ENCODE measurements at places on chromosomes 7 and 10. TPM values are rescaled to one million over a fixed set of nuclear protein-coding genes. Genes with fewer than 3 reads are reported as not detected.
A peak's percentile ranks its signal among the peaks of the same experiment; 100 is the strongest.

- DNase-seq: no peak
Observed at GRCh38 chr7:41415471-41416207, 287.3 kb downstream of the INHBA start.

DNA sequence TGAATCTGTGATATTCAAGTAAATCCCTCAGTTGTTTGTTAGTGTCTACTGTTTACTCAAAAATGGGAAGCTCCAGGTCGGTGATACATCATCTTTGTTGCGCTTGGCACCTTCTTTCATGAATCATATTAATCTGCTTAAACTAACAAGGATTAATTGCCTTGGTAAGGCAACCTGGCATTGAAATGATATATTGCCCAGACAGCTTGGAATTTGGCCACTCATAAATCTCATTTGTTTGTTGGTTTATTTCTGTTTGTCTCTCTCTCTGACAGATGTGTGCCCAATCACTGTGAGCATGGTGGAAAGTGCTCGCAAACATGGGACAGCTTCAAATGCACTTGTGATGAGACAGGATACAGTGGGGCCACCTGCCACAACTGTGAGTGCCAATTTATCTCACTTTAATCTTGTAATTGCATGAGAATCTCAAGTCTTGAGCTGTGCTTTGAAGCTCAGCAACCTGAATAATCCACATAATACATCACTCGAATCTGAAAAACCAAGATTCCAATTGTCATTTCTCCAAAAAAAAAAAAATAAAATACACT is 1104.8 kb upstream of the C7orf33 start:
- peak; percentile 42 for DNase-seq

- DNase-seq: no peak
Observed at GRCh38 chr7:102234131-102234530, 52.5 kb upstream of the SH2B2 start.

Gene PTPRN2
- polyA plus RNA-seq: 130 TPM

Gene PNLIPRP3
- polyA plus RNA-seq: not detected

DNA sequence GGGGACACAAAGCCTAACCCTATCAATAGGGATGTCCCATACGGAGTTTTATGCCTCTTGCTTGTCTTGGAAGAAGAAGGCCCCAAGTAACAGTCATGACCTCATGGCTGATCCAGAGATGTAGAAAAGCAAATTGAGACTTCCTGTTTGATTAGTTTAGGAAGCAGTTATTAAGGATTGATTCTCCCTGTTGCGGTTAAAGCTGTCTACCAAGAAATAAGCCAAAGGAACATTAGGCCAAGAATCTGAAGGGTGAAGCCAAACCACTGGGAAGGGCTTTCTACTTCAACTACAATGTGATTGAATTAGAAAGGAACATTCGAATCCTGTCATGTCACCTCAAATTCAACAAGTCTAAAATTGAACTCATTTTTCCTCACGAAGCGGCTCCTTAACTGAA is 60.5 kb upstream of the AGBL3 start:
- no peak for DNase-seq

Gene GATA3
- polyA plus RNA-seq: not detected

- DNase-seq: peak; percentile 14
Observed at GRCh38 chr7:30396389-30396788, 82.2 kb downstream of the NOD1 start.

- peak; percentile 76 for DNase-seq
Observed at GRCh38 chr10:106571192-106571946, 593.1 kb downstream of the SORCS1 start.

DNA sequence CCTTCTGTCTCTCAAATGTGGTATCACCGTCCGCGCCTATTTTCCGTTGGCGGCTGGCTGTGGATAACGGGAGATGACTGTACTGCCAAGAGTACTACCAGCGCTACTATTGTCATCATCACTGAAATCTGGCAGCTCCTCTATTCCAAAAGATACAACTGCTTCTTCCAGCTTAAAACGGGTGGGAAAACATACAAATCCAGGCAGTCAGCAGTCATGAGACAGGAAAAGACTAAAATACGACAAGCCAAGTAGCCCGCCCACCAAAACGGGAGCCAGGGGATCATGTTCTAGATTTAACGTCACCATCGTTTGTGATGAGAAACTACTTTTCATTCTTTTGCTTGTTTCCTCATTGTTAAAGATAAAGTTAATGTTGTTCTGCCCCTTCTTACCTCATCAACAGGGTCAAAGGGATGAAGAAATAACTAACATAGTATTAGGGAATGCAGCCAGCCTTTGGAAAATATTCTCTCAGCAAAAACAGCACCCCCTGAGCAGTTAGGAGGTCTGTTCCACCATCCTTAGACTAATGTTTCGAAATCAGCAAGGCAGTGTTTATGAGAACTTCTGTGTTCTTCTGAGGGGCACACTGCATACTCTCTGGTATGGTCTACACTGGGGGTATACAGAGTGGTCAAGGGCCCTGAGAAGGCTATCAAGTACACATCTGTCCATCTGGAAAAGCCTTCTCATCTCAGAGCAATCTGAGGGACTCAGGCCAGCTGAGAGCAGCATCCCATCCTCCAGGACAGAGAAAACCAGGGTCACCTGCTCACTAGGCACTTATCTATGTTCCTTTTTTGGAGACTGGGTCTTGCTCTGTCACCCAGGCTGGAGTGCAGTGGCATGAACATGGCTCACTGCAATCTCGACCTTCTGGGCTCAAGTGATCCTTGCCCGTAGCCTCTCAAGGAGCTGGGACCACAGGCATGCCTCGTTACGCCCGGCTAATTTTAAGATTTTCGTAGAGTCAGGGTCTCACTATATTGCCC is 47.5 kb downstream of the GNA12 start:
- no peak for DNase-seq

- DNase-seq: no peak
Observed at GRCh38 chr10:98253499-98253898, 14.5 kb downstream of the LOXL4 start.

Gene ZNF239
- 3.4 TPM for polyA plus RNA-seq

DNA sequence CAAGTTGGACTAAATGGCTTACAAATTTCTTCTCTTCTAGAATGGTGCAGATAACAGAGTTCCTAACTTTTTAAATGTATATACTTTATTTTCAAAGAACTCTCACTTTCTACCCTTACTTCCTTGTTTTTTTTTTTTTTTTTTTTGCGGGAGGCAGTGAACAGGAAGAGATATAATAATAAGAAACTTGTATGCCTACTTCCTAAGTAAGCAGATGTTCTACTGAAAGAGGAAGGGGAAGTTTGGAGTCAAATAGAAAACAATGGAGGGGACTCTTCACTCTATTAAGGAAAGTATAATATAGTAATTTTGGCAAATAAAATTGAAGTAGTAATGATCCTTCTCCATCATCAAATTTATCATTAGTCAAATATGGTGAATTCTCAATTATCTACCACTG is 754.0 kb downstream of the KCNMA1 start:
- no peak for DNase-seq

Gene PAXIP1
- 7.9 TPM for polyA plus RNA-seq

Gene CALML5
- polyA plus RNA-seq: not detected

DNA sequence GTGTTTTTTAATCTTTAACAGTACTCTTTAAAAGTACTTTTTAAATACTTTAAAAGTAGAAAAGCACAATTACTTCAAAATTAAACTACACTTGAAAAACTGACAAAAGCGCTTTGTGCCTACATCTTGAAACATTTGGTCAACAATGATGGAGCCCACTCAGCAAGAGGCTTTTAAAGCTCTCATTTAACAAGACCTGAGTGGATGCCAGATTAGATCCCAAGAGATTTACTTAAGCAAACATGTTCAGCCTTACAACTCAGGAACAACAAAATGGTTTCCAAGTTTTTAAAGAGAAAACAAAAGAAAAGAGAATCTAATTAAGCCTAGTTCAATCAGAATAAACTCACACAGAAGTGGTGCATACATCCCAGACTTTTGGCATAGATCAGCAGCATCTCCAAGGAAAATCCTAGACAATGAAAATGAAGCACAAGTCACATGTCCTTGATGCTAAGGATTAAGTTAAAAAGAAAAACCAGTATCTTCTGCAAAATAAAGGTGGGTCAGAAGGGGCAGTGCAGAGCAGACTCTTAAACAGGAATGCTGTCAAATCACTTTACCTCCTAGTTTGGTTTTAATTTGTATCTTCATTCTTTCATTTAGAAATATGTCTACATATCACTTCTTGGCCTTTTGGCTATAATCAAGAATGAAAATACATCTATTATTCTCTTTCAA is 26.2 kb downstream of the HIBADH start:
- peak; percentile 82 for DNase-seq

Gene LIPN
- polyA plus RNA-seq: not detected

Gene FEZF1
- polyA plus RNA-seq: 0.15 TPM

DNA sequence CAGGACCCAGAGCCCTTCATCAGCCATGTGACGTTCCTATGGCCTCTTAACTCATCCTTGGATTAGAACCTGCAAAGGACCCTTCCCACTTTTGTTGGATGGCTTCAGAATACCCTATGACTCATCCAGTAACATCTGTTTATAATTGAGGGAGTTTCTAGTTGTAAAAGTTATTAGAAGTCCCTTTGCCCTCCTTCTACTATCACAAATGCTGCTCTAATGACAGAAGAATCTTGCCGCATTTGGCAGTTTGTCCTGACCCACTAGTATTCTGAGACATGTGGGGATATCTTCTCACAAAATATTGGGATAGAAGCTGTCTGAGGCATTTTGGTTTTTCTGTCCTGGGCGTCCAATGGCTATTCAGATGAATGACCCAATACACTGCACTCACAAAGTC is 251.8 kb upstream of the TMEM72 start:
- no peak for DNase-seq
